ENCODE measurements at places on chromosomes 5 and 9. TPM values are rescaled to one million over a fixed set of nuclear protein-coding genes. Genes with fewer than 3 reads are reported as not detected.

The SOHLH1 gene
- not detected for total RNA-seq

The RECK gene
- total RNA-seq, result 8.5 TPM

- H3K27ac ChIP-seq, result no peak overlapping the region
- H3K4me1 ChIP-seq, result peaks cover 16% of the 10 kb centered on the region
- DNase-seq, result no peak
- peaks cover 3% of the 10 kb centered on the region for H3K36me3 ChIP-seq
- peaks cover 25% of the 10 kb centered on the region for H3K27me3 ChIP-seq
These were observed 3.3 kb downstream of the NR5A1 start for GRCh38 chr9:124503713-124504529.

DNA sequence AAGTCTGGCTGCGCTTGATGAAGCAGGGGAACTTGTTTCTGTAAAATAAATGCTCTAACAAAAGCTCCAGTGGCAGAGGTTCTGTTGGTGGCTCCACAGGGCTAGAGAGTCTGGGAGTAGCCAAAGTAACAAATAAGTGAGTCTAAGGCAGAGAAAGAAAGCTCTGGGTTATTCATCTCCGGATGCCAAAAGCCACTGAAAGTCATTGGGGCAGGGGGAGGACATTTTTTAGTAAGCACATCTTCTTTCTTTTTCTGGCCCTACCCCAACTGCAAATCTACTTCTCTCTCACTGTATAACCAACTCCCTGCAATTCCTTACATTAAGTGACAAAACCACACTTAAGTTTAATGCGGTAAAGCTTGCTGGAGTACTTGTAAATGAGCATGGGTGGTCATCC is 141.6 kb downstream of the INSYN2B start:
- no peak for DNase-seq
- H3K27ac ChIP-seq, result no peak overlapping the region
- H3K4me3 ChIP-seq, result no peak overlapping the region
- peaks cover 52% of the 10 kb centered on the region for H3K36me3 ChIP-seq

The PCDHB5 gene
- not detected for total RNA-seq

The NPR3 gene
- 0.10 TPM for total RNA-seq

DNA sequence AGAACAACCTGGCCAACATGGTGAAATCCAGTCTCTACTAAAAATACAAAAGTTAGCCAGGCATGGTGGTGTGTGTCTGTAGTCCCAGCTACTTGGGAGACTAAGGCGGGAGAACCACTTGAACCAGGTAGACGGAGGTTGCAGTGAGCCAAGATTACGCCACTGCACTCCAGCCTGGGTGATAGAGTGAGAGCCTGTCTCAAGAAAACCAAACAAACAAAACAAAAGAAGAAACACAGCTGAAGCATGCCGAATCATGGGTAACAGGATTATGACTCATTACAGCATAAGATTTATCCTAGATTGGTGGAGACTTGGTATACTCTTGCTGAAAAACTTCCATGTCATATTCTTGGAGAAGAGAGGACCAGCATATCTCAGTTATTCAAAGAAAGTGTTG is 236.7 kb upstream of the CCNH start:
- no peaks in the 10 kb centered on the region for H3K36me3 ChIP-seq
- H3K27ac ChIP-seq, result no peak overlapping the region
- H3K4me3 ChIP-seq, result no peak overlapping the region
- DNase-seq, result no peak
- peaks cover 3% of the 10 kb centered on the region for H3K27me3 ChIP-seq
- H3K4me1 ChIP-seq, result no peaks in the 10 kb centered on the region

- peaks cover 7% of the 10 kb centered on the region for H3K4me1 ChIP-seq
- H3K27ac ChIP-seq, result no peak overlapping the region
- peaks cover 2% of the 10 kb centered on the region for H3K27me3 ChIP-seq
These were observed 256.7 kb upstream of the CD180 start for GRCh38 chr5:67453111-67453905.

GRCh38 chr9:16126042-16126441 is 573.2 kb downstream of the CCDC171 start:
- H3K27ac ChIP-seq, result no peak overlapping the region
- DNase-seq, result no peak
- no peaks in the 10 kb centered on the region for H3K36me3 ChIP-seq
- H3K27me3 ChIP-seq, result no peaks in the 10 kb centered on the region

DNA sequence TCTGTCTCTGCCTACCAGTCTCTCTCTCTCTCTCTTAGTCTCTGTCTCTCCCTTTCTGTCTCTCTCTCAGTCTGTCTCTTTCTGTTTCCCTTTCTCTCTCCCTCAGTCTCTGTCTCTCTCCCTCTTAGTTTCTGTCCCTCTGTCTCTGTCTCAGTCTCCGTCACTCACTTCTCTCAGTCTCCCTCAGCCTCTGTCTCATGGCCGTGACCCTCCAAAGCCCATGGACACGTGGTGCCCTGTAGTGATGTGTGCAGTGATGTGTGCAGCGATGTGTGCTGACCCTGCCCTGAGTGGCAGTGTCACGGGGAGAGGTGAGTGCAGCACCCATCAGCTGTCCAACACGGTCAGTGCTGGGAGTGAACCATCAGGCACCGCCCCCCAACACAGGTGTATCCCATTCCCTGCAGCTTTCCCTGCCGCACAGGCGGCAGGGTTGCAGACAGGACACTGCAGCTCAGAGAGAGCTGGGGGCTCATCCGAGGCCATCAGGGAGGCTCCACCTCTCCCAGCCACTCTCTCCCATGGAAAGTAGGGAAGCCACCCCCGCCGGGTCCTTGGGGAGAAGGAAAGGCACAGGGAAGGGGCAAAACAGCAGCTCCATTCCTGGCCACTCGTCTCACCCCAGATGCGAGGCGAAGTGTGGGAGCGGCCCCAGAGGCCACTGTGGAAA is 794 bp upstream of the LRRC14B start:
- no peak overlapping the region for H3K27ac ChIP-seq
- H3K36me3 ChIP-seq, result no peaks in the 10 kb centered on the region
- no peak for DNase-seq
- peaks cover 11% of the 10 kb centered on the region for H3K4me1 ChIP-seq
